ENCODE measurements at places on chromosomes 4 and X. TPM values are rescaled to one million over a fixed set of nuclear protein-coding genes. Genes with fewer than 3 reads are reported as not detected.

The CT55 gene
- not detected for total RNA-seq

The P2RY4 gene
- total RNA-seq: 0.27 TPM

The HELT gene
- total RNA-seq: not detected

DNA sequence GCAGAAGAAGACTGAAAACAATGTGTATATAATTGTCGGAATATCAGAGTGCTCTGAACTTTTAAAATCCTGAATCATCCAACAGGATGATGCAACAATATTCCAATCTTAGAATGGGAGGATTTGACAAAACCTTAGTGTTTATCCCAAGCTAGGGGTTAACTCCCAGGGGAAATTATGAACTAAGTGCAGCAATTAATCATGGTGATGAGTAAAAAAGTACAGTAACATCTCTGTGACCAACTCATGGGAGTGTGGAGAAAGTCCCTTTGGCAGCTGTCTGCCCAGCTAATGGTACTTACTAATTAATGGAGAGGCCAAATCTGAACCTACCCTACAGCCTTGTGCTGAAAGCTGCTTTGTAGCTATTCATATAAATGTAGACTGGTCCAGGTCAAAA lies 257.6 kb upstream of the DDX53 start:
- no peak for ATAC-seq

The LRCH2 gene
- 10.8 TPM for total RNA-seq

The RNF150 gene
- total RNA-seq: 70.5 TPM

DNA sequence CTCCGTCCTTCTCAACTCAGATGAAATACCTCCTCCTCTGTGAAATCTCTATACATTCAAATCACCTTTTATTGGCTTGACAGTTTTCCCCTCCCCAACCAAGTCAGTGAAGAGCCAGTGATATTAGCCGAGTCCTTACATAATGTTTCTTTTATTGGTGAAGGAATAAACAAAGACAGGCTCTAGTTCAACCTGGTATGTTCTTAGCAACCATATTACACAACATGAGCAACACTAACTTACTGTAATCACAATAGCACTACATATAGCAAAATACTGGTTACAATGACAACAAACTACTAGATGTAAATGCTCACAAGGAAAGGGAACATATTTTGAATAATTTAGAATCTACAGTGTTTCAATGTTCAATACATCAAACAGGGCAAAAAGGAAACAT lies 19.9 kb downstream of the DHX15 start:
- no peak for ATAC-seq
